Kidney tubule cell (primary cell): ENCODE measurements at places on chromosomes 4 and X.

- DNase-seq: peak; percentile 10
Measured at GRCh38 chrX:54695816-54696487, 102.1 kb downstream of the ITIH6 start.

DNA sequence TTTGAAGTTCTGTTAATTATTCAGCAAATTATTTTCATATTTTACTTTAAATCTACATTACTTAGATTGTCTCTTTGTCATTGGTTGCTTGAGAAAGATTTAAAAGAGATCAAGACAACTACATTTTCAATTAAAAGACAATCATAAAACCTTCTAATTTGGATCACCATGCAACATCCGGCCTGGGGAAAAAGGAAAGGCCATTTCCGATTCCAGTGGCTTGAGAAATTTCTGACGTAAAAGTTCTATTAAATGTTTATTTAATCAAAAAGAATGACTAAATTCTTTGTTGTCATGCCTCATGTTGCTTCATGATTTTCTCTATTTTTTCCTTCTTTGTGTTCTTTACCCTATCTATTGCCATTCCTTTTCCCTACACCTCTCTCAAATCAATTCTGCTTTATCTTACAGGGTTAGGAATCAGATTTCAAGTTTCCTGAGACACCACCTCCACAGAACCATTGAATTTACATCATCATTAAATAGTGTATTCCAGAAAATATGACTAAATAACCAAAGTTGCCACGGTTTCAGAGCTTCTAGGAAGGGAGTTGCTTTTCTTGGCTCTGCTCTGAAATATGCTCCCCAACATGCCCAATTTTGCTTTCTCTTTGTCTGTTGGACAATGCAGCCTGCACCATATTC lies 124.6 kb upstream of the ACSL4 start:
- no peak for DNase-seq

DNA sequence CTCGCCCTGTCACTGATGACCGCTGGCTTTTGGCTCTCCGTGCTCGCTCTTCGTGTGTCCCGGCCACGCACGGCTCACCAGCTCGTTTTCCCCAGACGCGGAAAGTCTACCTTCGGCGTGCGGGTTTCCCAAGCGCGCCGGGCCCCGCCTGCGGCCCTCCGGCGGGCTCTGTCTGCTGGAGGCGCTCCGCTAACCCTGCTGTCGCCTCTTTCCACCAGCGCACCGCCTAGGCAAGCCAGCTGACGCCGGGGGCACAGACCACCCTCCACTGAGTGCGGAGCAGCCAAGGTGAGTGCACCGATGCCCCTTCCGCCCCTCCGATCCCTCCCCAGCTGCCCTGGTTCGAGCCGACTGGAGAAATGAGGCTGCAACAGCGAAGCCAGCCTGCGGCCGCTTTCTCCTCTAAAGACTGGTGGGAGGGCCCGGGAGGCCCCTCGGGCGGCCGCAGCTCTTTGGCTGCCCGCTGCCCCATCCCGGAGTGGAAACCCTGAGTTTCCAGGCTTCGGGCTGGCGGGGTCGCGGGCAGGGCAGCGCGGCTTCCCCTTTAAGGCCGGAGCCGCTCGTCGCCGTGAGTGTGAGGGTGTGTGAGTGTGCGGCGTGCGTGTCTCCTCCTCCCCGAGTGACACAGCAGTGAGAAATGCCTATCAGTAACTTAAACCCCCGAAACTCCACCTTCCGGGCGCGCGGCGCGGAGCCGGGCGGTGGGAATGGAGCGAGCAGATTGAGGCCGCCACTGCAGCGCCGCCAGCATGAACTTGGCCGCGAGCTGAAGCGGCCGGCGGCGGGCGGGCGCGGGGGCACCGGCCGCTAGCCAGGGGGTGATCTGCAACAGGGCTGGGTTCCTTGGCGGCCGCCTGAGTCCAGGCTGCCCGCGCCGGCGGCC lies at the start of gene MAMLD1:
Gene MAMLD1, plus strand, starts transcription at position 719 of the 883 bp plus-strand sequence. CDS start 82,200 bp downstream, outside the sequence.
- peak; percentile 85 for DNase-seq

GRCh38 chr4:11489453-11490083 lies 60.9 kb upstream of the HS3ST1 start:
- no peak for DNase-seq

- DNase-seq: no peak
Measured at GRCh38 chrX:109928596-109929335, 74.1 kb upstream of the TMEM164 start.

DNA sequence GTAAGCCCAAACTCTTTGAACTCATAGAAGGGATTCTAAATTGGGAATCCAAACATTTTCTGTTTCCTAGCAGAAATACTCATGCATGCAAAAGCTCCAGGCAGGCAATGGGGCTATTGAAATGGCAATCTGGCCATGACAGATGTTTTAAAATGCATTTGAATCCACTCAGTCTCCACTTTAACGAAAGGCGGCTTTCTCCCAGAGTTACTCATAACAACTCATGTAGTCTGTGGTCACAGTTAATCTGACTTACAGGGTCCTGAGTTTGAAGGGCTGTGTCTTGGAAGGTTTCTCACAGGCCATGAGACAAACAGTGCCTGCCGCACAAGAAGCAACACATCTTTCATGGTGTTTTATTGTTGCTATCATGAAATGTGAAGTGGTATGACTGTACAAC lies 185.7 kb downstream of the AMELX start:
- no peak for DNase-seq

DNA sequence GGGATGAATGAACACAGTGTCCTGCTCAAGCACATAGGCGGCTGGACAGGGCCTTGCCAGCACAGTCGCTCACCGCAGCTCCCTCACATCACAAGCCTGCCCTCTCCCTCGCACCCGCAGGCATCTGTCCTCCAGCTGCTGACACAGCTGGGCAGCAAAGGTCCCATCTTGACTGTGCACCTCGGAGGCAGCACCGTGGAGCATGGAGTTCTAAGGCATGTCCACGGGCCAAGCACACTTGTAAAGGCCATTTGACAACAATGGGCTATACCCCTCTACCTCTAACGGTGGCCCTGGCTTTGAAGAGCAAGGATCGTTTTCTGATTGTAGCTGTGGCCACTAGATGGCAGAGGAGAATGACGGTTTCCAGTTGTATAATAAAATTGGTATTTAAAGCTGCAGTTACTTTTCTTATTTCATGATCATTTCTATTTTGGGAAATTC lies 53.8 kb downstream of the APLN start:
- peak; percentile 35 for DNase-seq

DNA sequence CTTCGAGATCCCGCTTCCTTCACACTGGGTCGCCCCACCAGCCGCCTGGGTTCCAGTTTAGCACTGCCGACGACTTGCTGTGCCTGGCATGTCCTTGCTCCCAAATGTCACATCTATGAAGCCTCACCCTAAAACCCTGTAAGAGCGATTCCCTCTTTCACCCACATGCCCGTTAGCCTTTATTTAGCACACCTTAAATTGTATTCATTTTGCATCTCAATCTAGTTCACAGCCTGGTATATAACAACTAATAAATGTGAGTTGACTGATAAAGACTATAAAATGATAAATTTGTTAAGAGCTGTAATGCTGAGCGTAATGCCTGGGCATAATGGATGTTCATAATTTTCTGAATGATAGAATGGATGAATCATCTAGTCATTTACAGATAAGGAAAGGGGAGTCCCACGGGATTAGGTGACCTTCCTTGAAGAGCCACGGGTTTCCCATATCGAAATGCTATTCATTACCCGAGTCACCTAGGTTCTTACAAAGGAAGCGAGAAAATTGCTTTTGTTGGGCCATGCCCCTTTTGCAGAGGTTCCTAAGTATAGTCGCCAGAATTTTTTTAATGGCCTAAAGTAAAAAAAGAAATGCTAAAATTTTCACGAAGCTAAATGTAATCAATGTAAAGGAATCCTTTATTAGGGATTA lies 1.1 kb upstream of the AP1S2 start:
- DNase-seq: no peak

DNA sequence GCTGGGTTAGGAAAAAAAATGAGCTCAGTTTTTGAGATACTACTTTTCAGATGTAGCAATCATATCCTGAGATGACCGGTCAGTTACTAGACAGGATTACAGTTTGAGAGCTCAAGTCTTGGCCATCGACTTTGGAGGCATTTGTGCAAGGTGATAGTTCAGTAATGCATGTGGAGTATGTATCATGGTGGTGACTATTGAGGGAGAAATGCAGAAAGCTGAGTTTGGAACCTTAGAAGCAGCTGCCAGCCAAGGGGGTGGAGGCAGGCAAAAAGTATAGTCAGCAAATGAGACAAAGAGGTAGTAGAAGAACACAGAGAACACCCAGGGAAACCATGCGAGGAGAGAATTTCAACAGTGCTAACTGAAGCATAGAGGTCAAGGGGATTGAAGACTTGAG lies 48.7 kb upstream of the SLC4A4 start:
- peak; percentile 98 for DNase-seq

DNA sequence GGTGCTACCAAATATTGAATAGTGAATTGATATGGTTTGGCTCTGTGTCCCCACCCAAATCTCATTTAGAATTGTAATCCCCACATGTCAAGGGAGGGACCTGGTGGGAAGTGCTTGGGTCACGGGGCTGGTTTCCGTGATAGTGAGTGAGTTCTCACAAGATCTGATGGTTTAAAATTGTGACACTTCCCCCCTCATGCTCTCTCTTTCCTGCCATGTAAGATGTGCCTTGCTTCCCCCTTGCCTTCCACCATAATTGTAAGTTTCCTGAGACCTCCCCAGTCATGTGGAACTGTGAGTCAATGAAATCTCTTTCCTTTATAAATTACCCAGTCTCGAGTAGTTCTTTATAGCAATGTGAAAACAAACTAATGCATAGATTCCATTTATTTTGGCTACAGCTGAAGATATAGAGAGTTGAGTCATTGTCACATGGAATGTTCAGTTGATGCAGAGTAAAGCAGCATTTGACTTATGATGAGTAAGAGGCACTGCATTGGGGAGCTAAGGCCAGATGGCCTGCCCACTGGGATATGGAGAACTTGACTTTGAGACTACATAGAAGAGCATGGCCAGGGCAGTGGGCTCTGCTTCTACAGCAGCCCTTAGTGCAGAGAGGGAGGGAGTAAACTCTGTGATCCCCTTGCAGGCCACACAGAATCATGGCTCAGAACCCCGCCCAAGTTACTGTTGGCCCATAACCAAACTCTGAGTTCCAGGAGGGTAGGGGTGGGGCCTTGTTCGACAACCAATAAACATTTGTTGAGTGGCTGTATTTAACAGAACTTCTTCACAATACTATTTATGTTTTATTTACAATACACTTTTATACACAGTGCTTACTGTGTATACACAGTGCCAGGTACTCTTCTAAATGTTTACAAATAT lies 34.2 kb downstream of the RAI2 start:
- DNase-seq: no peak

DNA sequence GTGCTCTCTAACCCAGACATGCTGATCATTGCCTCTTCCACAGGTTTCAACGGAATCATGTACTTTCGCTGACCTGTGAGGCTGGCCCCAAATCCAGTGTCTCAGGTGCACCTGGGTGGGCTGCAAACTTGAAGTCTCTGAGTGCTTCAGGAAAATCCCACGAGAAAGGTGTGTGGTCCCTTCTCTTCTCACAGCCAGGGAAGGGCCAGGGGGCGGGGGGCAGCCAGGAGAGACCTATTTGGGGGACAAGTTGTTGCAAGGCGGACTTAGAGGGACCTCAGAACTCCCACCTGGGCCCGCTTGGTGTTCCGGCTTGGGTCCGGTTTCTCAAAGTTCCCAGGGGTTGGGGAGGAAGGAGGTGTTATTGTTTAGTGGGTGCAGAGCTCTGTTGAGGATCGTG lies 80.0 kb downstream of the HMX1 start:
- DNase-seq: no peak

DNA sequence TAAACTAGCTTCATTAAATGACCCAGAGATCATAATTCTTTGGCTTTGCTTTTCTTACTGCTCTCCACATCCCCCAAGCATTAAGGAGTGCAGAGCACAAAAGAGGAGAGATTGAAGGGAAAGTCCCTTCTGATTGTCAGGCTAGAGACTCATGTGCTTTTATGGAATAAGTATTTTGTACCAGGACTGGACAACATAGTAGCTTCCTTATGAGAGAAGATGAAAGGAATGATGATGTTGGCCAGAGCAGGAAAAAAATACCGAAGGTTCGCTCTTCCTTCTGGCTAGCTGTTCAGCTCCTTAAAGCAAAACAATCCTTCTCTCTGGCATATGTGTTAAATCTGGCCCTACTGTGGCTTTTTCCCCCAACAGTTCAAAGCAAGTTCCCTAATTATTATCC lies 53.1 kb downstream of the HOPX start:
- no peak for DNase-seq

- DNase-seq: peak; percentile 78
Measured at GRCh38 chr4:118280501-118281218, 72.1 kb downstream of the PRSS12 start.

DNA sequence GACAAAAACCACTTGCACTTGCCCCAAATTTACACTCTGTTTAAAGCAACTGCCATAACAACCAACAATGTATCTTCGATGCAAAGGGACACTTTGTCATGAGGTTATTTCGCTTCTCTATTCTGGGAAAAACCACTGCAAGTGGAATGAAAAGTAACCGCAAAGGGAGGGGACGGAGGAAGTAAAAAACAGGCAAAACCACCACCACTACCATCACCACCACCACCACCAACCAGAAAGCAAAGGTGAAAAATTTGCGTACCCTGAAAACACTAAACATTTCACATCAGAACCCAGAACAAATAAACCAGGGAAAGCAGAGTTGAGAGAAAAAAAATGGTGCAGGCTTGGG lies 1.2 kb upstream of the N4BP2 start:
- no peak for DNase-seq

- DNase-seq: peak; percentile 57
Measured at GRCh38 chr4:68630371-68630770, 40.1 kb downstream of the UGT2B15 start.

DNA sequence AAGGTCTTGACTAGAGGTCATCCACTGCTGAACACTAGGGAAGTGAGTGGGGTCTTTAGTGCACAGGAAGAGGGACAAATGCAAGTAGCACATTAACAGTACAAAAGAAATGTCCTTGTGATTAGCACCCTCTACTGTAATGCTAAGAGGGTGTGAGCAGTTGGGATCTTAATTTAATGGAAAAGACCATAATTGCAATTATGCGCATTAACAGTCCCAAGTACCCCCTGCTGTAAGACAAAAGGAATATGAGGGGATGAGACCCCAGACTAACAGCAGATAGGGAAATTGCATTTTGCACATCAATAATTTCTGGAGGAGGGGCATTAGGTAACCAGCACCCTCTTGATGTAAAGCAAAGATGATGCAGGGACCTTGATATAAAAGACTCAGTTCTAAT lies 285.0 kb downstream of the CHIC1 start:
- DNase-seq: no peak

- DNase-seq: no peak
Measured at GRCh38 chr4:115219862-115220261, 106.4 kb upstream of the NDST4 start.

DNA sequence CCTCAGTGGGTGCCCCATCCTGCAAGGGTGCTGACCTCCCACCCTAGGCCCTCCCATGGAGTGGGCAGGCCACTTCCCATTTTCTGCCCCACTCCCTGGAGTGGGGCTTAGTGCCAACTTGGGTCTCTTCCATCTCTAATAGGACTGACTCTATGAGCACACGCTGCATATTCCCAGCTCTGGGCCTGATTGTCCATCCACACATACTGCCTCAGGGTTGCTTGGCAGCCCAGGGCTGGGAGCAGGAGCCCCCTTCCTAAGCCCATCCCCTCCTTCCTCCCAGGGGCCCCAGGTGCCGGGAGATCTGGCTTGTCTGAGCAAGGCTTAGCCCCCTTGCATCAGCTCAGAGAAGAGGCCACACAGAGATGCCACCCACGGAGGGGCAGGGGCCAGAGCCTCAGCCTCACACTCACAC lies 55.1 kb downstream of the PJA1 start:
- no peak for DNase-seq
